ENCODE measurements at places on chromosomes 7 and 10.

DNA sequence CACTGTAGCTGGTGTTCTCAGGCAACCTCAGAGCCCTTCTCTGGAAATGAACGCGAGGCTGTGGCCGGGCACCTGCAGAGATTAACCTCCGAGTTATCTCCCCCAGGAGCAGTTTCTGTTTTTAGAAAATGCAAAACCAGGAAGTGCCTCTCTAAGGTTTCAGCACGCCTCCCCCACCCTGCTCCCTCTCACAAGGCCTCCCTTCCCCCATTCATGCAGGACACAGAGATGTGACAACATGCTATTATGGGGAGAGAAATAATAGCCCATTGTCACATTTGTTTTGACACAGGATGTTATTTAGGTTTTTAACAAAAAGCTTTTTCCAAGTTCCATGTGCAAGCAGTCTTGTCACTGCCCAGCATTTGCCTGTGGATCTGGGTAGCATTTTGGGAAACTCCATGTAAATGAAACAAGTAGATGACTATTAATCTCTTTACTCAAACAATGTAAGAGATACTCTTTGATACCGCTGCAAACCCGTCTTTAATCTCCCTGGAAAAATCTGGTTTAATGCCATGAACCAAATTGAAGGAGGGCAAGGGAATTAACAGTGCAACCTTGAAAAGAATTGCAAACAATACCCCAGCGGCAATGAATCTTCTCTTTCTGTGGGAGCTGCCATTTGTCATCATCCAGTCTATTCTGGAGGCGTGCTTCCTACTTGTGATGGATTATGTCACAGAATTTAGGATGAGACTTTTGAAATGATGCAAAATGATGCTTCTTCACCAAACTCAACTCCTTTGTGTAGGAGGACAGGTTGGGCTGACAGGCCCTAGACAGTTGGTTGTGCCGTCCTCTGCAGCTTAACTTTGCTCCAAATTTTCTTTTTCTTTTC, 86.5 kb upstream of the NMT2 start:
- H3K4me3 ChIP-seq: peak overlapping the region; percentile 85
- H3K4me1 ChIP-seq: peaks cover 20% of the 10 kb centered on the region
- DNase-seq: peak; percentile 49
- H3K27ac ChIP-seq: peak overlapping the region; percentile 76
- peaks cover 2% of the 10 kb centered on the region for H3K36me3 ChIP-seq
- no peaks in the 10 kb centered on the region for H3K27me3 ChIP-seq

GRCh38 chr7:27299861-27300260, 57.3 kb downstream of the EVX1 start:
- no peak overlapping the region for H3K4me3 ChIP-seq
- H3K4me1 ChIP-seq: no peaks in the 10 kb centered on the region
- DNase-seq: no peak
- H3K36me3 ChIP-seq: no peaks in the 10 kb centered on the region
- H3K27ac ChIP-seq: no peak overlapping the region
- peaks cover 7% of the 10 kb centered on the region for H3K27me3 ChIP-seq

DNA sequence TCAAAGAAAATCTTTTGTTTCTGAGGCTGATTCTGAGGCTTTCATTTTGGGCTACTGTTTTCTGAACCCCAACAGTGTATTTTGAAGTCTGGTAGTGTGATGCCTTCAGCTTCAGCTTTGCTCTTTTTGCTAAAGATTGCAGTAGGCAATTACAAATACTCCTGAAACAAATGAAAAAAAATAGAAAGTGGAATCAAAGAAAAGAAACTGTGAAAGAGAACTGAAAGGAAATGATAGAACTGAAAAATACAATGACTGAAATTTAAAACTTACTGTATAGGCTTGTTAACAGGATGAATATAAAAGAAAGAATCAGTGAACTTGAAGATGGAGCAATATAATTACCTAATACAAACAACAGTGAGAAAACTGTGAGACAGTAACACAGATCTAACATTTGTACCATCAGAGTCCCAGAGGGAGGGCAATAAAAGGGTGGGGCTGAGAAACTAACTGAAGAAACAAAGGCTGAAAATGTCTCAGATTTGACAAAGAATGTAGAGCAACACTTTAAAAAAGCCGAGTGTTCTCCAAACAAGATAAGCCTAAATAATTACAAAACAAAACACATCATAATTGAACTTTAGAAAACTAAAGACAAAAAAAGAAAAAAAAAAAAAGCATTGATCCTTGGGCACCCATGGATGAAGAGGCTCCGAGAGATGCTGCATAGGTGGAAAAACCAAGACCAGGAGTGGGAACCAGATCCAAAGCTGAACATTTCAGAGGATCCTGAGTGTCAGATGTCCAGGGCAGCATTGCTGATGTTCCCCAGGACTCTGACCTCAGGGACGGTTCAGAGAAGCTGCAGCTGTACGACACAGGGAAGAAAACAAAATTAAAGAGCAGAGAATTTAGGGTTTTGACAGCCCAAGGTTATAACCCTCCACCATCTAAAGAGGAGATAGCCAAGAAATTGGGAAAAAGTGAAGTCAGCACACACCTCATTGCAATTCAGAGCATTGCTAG, 223.2 kb upstream of the IGFBP3 start:
- no peak overlapping the region for H3K27ac ChIP-seq
- H3K4me1 ChIP-seq: no peaks in the 10 kb centered on the region
- H3K36me3 ChIP-seq: no peaks in the 10 kb centered on the region
- H3K27me3 ChIP-seq: peaks cover 2% of the 10 kb centered on the region
- DNase-seq: no peak
- H3K4me3 ChIP-seq: no peak overlapping the region

- no peak overlapping the region for H3K27ac ChIP-seq
- no peaks in the 10 kb centered on the region for H3K27me3 ChIP-seq
- no peak overlapping the region for H3K4me3 ChIP-seq
- H3K36me3 ChIP-seq: no peaks in the 10 kb centered on the region
- no peaks in the 10 kb centered on the region for H3K4me1 ChIP-seq
- no peak for DNase-seq
These were observed 68.9 kb downstream of the DYNC1I1 start for GRCh38 chr7:95840953-95841950.

DNA sequence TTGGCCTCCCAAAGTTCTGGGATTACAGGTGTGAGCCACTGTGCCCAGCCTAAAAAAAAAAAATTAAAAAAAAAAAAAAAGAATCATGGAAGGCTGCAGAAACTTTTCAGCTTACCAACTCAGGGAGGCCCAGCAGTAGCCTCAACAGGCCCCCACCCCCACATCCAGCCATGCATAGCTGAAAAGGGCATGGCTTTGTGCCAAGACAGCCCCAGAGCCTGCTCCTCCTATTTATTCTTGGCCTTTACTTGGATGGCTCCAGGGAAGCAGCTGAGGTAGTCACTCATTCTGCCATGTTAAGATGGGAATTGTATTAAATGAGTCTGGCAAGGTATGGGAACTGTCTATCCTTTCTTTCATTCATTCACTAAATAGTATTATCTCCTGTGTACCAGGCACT, 13.7 kb upstream of the CNNM2 start:
- no peak for DNase-seq
- H3K27ac ChIP-seq: no peak overlapping the region
- H3K36me3 ChIP-seq: no peaks in the 10 kb centered on the region
- no peak overlapping the region for H3K4me3 ChIP-seq
- no peaks in the 10 kb centered on the region for H3K4me1 ChIP-seq

- no peak for DNase-seq
- peaks cover 12% of the 10 kb centered on the region for H3K27me3 ChIP-seq
- no peak overlapping the region for H3K27ac ChIP-seq
- H3K4me1 ChIP-seq: no peaks in the 10 kb centered on the region
- no peak overlapping the region for H3K4me3 ChIP-seq
These were observed 192.2 kb upstream of the TBX20 start for GRCh38 chr7:35446091-35446490.

GRCh38 chr7:47817917-47818316, 130.3 kb downstream of the PKD1L1 start:
- no peaks in the 10 kb centered on the region for H3K36me3 ChIP-seq
- DNase-seq: no peak
- H3K4me3 ChIP-seq: no peak overlapping the region
- no peaks in the 10 kb centered on the region for H3K4me1 ChIP-seq

DNA sequence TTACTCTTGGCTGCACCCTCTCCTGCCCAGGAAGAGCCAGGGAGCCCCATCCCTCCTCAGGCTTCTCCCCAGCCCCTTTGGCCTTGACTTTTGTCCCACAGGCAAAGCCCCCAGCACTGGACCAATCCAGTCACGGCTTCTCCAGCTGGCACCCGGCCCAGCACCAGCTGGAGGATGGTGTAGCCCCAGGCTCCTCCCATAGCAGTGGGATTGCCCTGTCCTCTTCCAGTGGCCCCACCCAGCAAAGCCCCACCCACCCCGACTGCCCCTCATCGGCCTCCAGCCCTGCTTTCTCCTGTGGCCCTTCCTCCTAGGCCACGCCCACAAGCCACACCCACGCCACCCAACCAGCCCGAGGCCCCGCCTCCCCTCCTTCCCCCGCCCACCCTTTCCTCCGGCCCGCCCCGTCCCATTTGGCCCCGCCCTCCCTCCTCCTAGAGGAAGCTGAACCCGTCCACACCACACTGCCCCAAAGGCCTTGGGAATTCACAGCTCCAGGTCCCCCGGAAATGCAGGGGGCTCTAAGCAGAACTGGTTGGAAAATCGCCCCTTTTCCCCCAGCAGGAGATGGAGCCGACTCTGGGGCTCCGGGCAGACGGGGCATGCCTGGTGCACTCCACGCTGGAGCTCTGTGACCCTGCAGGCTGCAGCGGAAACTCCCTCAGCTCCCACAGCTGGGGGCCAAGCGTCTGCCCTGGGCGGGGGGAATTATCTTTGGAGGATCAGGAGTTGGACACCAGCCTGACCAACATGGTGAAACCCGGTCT, 25.2 kb downstream of the GET4 start:
- no peaks in the 10 kb centered on the region for H3K36me3 ChIP-seq
- peak; percentile 64 for DNase-seq
- no peak overlapping the region for H3K27ac ChIP-seq
- no peak overlapping the region for H3K4me3 ChIP-seq
- no peaks in the 10 kb centered on the region for H3K27me3 ChIP-seq

- no peak overlapping the region for H3K4me3 ChIP-seq
- no peaks in the 10 kb centered on the region for H3K27me3 ChIP-seq
- no peak for DNase-seq
- H3K36me3 ChIP-seq: peaks cover 61% of the 10 kb centered on the region
- H3K4me1 ChIP-seq: peaks cover 62% of the 10 kb centered on the region
These were observed 57.8 kb downstream of the STK17A start for GRCh38 chr7:43640679-43641078.

GRCh38 chr10:125756853-125757487, 18.7 kb downstream of the MMP21 start:
- peaks cover 43% of the 10 kb centered on the region for H3K36me3 ChIP-seq
- H3K4me1 ChIP-seq: peaks cover 2% of the 10 kb centered on the region

- H3K27me3 ChIP-seq: no peaks in the 10 kb centered on the region
- H3K36me3 ChIP-seq: no peaks in the 10 kb centered on the region
- peaks cover 5% of the 10 kb centered on the region for H3K4me1 ChIP-seq
These were observed 54.0 kb upstream of the KCNIP2 start for GRCh38 chr10:101897633-101898032.

GRCh38 chr7:54796150-54796549, 37.1 kb upstream of the SEC61G start:
- H3K36me3 ChIP-seq: no peaks in the 10 kb centered on the region
- no peak for DNase-seq
- H3K4me1 ChIP-seq: no peaks in the 10 kb centered on the region
- peaks cover 2% of the 10 kb centered on the region for H3K27me3 ChIP-seq
- no peak overlapping the region for H3K4me3 ChIP-seq

GRCh38 chr10:59098831-59099452, 77.5 kb upstream of the PHYHIPL start:
- no peaks in the 10 kb centered on the region for H3K27me3 ChIP-seq
- H3K4me3 ChIP-seq: no peak overlapping the region
- no peaks in the 10 kb centered on the region for H3K4me1 ChIP-seq
- DNase-seq: no peak

DNA sequence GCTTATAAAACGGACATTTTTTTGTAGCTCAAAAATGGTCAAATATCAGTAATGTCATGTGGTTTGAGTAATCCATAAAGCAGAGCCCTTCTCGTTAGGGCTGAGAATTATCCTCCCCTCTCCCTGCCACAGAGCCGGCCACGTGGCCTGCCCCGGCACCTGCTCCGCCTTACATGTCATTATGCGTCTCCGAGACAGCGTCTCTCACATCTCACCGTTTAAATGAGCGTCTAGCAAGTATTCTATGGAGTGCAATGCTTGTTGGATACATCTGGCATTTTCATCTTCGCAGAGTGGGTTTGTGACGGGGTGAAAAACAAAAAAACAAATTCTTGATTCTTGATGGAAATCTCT, 86.1 kb downstream of the CUX1 start:
- DNase-seq: no peak
- H3K27me3 ChIP-seq: no peaks in the 10 kb centered on the region
- no peak overlapping the region for H3K4me3 ChIP-seq
- H3K27ac ChIP-seq: no peak overlapping the region
- H3K36me3 ChIP-seq: no peaks in the 10 kb centered on the region
- H3K4me1 ChIP-seq: peaks cover 2% of the 10 kb centered on the region

GRCh38 chr10:114632869-114633715, 25.0 kb downstream of the ABLIM1 start:
- H3K4me1 ChIP-seq: peaks cover 12% of the 10 kb centered on the region
- H3K4me3 ChIP-seq: no peak overlapping the region
- H3K27me3 ChIP-seq: peaks cover 53% of the 10 kb centered on the region
- H3K36me3 ChIP-seq: no peaks in the 10 kb centered on the region

DNA sequence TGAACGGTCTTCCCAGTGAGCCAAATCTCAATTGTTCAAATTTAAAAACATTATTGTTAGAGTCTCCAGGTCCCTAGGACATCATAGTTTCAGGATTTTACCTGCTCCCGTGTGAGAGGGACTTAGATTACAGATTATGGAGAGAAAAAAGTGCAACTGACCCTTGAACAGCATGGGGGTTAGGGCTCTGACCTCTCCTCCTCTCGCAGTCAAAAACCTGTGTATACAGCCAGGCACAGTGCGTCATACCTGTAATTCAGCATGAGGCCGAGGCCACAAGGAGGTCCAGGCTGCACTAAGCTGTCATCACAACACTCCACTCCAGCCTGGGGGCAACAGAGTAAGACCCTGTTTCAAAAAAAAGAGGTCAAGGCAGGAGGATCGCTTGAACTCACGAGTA, 25.5 kb downstream of the BAZ1B start:
- peaks cover 10% of the 10 kb centered on the region for H3K4me1 ChIP-seq
- H3K27me3 ChIP-seq: no peaks in the 10 kb centered on the region
- no peak for DNase-seq
- H3K27ac ChIP-seq: no peak overlapping the region
- H3K4me3 ChIP-seq: no peak overlapping the region
- H3K36me3 ChIP-seq: peaks cover 54% of the 10 kb centered on the region

DNA sequence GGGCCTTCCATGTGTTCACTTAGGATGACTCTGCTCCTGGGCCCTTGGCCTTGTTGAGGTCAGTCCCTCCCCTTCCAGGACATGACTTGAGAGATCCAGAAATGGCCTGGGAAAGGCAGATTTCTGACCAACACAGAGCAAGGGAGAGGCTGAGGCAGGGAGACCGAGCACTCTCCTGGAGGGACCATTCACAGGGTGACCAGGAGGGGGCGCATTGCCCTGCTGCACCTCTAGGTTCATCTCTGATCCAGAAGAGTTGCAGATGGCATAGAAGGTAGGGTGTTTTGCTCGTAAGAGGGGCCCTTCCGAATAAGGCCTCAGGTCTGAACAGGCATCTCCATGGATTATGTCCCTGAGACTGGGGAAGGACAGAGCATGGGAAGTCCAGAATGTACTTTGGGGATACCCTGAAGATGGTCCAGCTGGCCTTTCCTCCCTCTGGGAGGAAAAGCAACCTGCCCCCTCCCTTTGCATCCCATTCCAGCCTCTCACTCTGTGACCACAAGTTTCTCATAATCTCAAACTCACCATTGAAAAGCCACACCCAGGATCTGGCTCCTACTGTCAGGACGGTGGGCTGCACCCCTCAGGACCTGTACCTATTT, 6.6 kb downstream of the DMBT1 start:
- H3K27ac ChIP-seq: no peak overlapping the region
- no peaks in the 10 kb centered on the region for H3K36me3 ChIP-seq

- H3K4me3 ChIP-seq: no peak overlapping the region
- H3K4me1 ChIP-seq: no peaks in the 10 kb centered on the region
- no peak for DNase-seq
- no peaks in the 10 kb centered on the region for H3K36me3 ChIP-seq
These were observed 110.1 kb downstream of the TNS3 start for GRCh38 chr7:47471831-47472230.
